ENCODE measurements at places on chromosomes 1 and 21.

GRCh38 chr1:47226121-47226838 is 5.7 kb downstream of the TAL1 start:
- DNase-seq = no peak

DNA sequence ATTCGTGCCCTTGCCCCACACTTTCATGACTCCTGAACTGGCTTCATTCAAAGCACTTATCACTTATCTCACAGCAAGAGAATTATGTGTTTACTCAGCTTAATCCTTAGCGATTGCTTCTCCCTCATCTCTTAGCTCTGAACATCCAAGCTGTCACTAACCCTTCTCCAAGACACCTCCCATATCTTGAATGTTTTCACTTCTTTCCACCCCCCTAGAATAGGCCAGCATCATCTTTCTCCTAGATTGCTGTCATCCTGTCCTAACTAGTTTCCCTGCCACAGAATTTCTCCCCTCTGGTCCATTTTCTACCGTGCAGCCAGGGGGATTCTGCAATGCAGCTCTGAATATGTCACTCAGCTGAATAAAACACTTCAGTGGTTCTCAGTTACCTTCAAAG is 68.6 kb upstream of the SPATA6 start:
- DNase-seq = no peak

- DNase-seq = no peak
These were observed 109.8 kb upstream of the COL6A1 start for GRCh38 chr21:45871616-45872236.

GRCh38 chr1:221994274-221994698 is 252.4 kb upstream of the DUSP10 start:
- DNase-seq = no peak

DNA sequence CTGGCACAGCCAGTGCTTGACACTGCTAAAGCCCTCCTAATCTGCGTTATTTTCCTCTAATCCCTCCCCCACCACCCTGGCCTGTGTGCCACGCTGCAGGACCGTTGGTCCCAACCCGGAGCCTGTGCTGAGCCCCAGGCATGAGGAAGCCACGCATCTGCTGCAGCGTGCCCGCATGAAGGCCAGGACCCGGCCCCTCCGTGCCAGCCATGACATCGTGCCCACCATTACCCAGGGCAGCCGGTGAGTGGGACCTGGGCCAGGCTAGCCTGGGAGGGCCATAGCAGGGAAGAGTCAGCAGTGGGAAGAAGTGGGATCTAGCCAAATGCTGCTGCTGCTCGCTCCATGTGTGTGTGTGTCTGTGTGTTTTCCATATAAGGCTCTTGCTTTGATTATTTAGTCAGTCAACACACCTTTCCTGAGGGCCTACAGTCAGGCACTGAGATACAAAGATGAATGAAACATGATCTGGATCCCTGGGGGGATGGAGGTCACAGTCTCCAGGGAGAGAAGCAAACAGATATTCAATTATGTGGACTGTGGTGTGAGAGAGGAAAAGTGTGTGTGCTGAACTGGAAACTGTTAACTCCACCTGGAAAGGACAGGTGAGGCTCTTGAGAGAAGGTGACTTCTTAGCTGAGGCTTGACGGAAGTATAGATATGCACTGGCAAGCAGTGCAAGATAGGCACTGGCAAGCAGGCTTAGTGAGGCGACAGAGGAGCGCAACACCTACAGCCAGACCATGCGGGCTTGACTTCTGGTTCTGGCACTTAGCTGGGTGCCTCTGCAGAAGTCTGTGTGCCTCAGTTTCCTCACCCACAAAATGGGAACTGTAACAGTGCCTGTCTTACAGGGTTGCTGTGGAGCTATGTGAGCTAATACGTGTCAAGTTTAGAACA is 15.9 kb downstream of the KIAA1614 start:
- DNase-seq = peak; percentile 92

GRCh38 chr1:112335351-112335750 is 60.7 kb upstream of the CTTNBP2NL start:
- DNase-seq = no peak

DNA sequence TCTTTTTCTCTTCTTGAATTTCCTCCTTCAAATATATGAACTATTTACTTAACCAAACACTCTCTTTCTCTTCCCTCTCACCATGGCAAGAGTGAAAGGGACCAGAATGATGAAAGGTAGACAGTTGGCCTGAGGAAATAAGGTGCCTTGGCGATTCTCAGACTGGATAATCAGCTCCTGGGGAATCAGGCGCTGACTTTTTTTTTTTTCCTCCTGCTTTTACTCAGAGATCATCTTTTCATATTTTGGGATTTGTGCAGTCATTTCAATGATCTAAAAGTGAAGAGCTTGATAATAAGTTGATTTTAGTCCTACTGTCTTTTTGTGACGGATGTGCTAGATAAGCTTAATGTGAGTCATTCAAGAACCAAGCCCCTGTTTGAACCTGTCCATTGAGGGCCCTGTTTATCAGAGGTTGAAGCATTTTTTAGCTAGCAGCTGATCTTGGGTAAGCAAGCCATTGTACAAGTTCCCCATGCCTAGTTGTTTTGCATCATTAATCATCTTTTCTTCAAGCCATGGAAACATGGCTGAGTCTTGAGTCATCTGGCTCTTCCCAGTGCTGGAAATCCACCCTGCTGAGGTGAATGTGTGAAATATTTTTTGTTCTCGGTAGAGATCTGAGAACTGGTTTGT is 40.8 kb downstream of the ITSN1 start:
- no peak for DNase-seq

DNA sequence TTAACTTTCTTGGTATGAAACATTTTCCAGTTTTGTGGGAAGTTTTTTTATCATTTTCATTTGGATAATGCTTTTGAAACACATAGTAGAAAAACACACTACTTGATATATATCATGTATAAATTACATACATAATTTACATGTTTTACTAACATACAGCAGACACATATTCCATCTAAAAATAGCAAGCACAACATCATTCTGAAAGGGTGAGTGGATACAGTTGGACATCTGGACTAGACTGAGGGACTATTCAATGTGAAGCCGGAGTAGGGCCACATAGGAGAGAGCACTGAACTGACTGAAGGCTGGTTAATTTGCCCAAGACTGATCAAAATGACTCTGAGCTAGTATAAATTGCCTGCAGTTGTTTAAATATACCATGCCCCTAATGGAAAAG is 11.7 kb downstream of the CDKN2C start:
- DNase-seq = no peak

DNA sequence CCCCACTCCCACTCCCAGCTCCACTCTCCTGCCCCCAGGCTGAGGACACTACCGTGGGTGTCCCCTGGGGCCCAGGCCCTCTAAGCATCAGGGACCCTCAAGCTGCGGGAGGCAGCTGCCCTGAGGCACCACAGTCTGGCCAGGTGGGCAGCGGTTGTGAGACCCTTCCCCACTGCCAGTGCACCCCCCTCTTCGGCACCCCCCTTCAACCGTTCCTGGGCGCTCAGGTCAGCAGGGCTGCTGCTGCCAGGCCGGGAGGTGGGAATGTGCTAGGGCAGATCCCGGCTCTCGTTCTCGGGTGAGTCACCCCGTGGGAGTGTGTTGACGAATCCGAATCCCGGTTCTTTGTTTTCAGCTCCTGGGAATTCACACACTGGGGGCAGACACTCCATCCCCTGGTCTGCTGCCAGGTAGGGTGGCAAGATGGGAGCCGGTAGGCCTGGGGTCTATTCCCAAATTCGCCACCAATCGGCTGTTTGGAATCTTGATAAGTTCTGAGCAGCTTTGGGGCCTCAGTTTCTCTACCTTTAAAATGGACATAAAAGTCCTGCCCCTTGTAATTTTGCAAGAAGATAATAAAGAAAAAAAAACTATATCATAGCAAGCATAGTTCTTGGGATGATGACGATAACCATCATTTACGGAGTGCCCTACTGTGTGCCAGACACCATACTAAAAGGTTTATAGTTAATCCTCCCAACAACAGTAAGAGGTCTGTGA is 28.5 kb upstream of the CASZ1 start:
- no peak for DNase-seq

- no peak for DNase-seq
These were observed 24.5 kb upstream of the TSPAN2 start for GRCh38 chr1:115113766-115114165.

DNA sequence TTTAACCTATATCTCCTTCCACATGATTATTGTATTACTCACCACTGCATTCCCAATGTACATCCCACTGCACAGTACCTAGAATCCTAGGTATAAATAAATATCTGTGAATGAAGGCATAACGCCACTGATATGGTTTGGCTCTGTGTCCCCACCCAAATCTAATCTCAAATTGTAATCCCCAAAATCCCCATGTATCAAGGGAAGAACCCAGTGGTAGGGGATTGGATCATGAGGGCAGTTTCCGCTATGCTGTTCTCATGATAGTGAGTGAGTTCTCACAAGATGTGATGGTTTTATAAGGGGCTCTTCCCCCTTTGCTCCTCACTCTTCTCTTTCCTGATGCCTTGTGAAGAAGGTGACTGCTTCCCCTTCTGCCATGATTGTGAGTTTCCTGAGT is 599.0 kb upstream of the ADGRL2 start:
- DNase-seq = no peak
